ENCODE measurements at places on chromosomes 1 and 21.
A peak's percentile ranks its signal among the peaks of the same experiment; 100 is the strongest.

GRCh38 chr1:202143768-202144401, 652 bp downstream of the ARL8A start:
- DNase-seq: peak; percentile 36

- DNase-seq: no peak
Measured at GRCh38 chr1:26745191-26745590, 42.6 kb upstream of the PIGV start.

- no peak for DNase-seq
Measured at GRCh38 chr1:4027008-4027407, 126.9 kb upstream of the C1orf174 start.

DNA sequence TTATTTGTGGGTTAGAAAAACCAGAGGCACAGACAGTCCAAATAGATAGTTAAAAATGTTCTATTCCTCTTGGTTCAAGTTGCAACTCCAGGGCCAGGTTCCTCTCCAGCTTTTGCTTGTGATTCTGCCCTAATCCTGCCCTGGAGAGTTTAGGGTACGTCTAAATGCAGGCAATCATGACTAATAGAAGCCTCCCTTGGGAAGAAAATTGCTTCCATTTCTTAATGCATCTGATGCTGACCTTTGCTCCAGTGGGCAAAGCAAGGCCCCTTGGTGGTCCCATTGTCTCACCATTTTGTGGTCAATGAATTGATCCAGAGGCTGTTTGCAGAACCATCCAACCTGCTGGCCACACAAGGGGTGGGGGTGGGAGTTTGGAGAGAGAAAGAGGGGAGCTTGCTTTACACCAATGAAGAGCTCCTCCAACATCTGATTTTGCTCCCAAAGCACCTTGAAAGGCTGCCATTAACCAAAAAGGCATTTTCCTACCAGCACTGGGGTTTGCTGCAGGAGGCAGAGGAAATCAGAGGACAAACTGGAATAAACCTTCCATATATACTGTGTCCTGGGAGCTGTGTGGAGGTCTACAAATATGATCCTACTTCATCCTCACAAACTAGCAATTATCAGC, 31.3 kb downstream of the C8B start:
- DNase-seq: no peak

DNA sequence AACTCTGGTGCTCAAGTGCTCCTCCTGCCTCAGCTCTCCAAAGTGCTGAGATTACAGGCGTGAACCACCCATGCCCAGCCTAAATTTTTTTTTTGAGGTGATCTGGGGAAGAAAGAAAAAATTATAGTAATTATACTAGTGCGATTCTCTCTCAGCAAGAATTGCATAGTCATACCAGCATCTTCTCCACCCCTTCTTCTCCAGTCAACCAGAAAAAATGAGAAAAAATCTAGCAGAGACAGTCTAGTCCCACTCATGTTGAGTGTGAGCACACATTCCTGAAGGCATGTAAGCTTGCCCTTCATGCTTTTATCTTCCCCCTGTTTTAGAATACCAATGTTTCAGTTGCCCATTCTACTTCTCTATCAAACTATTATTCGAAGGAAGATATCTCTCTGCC, 207.6 kb downstream of the S1PR1 start:
- DNase-seq: no peak

DNA sequence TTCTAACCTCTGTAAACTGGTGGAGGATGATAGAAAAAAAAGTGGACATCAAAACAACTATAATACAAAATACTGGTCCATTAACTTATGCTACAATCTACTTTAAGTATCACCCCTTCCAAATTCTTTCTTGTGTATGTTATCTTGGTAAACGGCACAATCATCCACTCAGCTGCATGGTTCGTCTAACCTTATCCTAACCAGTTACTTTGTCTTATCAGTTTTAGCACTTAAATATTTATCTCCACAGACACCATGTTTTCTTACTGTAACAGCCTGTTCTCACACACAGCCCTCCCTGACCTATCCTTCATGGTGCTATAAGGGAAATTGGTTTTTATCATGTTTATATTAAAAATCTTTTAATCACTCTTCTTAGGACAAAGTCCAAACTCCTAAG, 157.2 kb downstream of the PTGER3 start:
- no peak for DNase-seq

DNA sequence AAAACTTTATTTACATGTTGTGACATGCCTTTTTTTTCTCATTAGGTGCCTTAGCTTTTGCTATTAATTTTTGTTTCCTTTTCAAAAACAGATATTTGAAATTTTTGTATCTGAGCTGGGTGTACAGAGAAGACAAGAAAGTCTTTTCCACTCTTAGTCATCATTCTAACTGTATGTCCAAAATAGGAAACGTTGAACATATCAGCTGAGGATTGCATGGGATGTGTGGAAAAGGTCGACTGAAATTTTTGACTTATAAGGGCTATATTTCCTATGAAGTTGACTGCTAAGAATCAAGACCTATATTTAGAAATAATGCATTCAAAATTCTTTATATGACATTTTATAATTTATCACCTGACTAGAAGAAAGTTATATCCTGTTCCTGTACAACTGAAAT, 270.0 kb upstream of the ZRANB2 start:
- DNase-seq: no peak

GRCh38 chr1:231139659-231140654, 21.9 kb upstream of the TRIM67 start:
- no peak for DNase-seq

GRCh38 chr1:15923241-15923640, 52.7 kb downstream of the ZBTB17 start:
- no peak for DNase-seq
